ENCODE measurements at places on chromosomes 5 and 9. TPM values are rescaled to one million over a fixed set of nuclear protein-coding genes. Genes with fewer than 3 reads are reported as not detected.

- DNase-seq, result no peak
Measured at GRCh38 chr5:135222771-135223170, 176.3 kb downstream of the MACROH2A1 start.

GRCh38 chr9:79120941-79121340 is 450.8 kb upstream of the TLE4 start:
- no peak for DNase-seq

DNA sequence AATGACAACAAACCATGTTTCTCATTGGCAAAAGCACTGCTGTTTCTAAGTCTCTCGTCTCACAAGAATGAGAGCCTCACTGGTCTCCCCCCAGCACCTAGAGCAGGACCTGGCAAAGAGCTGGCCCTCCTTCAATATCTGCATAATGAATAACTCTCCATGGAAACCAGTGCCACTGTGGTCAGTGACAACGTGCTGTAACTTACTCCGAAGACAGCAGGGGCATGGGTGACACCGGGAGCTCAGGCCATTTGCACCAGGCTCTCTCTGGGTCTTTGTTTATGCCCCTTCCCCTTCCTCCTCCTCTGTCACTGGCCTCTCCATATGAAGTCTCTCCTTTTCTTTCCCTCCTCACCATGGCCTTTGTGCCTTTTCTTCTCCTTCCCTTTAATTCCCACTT is 33.3 kb downstream of the TAS2R1 start:
- no peak for DNase-seq

The TMEFF1 gene
- total RNA-seq, result not detected

DNA sequence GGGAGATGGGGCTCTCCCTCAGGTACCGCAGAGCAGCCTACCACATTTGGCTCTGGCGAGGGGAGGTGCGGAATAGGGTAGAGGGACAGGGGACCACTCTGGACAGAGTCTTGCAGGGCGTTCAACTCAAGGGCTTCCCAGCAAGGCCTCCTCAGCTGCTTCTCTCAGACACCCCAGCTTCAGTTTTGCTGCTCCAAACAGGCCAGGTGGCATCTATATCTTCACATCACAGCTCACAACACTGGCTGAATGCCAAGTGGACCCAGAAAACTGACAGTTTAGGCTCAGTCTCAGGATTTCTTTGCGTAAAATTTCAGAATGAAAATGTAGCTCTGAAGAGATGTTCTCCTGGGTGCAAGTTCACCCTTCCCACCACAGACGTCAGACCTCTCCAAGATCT is 592.6 kb upstream of the ADAMTS16 start:
- no peak for DNase-seq

DNA sequence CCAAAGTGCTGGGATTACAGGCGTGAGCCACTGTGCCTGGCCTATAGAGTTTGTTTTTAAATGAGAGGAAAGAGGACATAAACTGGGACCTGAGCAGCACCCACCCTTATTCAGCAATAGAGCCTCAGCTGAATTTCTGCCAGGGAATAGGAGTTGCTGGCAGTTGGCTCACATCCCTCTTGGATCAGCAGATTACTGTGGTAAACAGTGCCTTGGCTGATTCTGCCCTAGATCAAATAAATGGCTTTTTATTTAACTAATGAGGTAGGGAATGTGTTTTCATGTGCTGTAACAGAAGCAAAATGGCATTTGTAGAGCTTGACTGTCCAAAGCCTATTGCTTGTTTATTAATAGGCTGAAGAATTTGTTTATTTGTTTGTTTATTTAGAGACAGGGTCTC is 2.1 kb downstream of the ARHGEF37 start:
- DNase-seq, result peak; percentile 51

GRCh38 chr9:128316421-128316820 is 5.8 kb downstream of the TRUB2 start:
- no peak for DNase-seq

GRCh38 chr5:93887678-93888077 is 146.3 kb upstream of the POU5F2 start:
- DNase-seq, result no peak

GRCh38 chr5:116573702-116574366 is 789 bp downstream of the SEMA6A start:
- DNase-seq, result no peak

- DNase-seq, result no peak
Measured at GRCh38 chr5:23629396-23629795, 122.0 kb downstream of the PRDM9 start.

GRCh38 chr5:50657044-50657443 is 9.4 kb upstream of the PARP8 start:
- no peak for DNase-seq

DNA sequence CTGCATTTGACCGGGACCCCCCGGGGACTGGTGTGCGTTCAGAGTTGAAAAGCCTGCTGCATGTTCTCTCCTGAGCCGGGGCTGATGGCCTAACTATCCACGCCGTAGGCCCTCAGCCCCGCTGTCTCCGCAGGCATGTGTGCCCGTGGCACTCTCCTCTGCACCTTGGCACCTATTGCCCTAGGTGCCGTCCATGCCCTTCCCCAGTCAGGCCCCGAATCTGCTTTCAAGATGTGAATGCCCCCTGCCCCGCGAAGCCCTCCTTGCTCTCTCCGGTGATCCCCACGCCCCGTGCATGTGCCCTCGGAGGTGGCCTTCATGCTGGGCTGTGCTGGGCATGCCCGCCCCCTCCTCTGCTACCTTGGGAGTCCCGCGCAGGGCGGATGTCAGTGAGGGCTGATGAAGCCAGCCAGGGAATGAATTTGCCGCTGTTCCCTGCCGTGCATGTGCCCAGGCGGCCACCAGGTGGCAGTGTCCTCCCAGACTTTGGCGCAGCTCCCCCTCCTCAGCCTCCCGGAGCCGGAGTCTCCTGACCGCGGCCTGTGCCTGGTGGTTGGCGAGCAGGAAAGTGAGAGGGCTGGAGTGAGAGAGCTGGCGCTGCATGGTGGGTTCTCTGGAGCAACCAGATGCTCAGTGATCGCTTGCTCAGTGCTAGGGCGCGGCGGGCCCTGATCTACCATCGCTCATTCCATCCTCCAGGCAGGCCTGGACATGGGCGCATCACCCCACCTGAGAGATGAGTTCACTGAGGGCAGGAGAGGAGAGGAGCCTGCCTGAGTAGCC is 112.9 kb upstream of the LMX1B start:
- DNase-seq, result peak; percentile 90

The ZNF354B gene
- total RNA-seq, result 13.7 TPM

DNA sequence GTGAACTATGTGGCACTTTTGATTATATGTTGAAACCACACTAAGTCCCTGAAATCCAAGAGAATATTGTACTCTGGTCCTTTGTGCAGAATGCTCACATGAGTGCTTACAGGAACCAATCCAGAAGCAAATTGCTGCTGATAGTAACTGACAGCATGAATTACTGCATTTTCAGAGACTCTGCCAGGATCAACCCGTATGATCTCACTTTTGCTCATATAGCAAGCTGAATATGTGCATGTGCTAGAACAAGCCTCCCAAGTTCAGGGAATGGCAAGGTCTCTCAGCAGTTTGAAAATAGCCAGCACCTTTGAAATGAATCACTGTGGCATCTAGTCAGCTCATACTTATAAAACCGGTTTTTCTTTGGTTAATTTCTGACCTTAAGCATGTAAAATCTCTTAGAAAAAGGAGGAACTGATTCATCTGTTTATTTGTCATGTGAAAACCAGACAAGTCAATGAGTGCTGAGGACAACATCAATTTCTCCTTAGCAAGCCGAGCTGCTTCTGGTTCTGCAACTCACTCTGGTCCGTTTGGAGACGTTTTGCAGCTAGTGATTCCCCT is 215.7 kb upstream of the ELL2 start:
- no peak for DNase-seq
